Posterior cingulate gyrus (tissue), 11 donors: ENCODE measurements at places on chromosomes 3 and 15.

GRCh38 chr3:72421126-72421525 is 427.1 kb downstream of the SHQ1 start:
- DNase-seq, result no peak

GRCh38 chr3:37863949-37864822 is 2.5 kb downstream of the CTDSPL start:
- no peak for DNase-seq

DNA sequence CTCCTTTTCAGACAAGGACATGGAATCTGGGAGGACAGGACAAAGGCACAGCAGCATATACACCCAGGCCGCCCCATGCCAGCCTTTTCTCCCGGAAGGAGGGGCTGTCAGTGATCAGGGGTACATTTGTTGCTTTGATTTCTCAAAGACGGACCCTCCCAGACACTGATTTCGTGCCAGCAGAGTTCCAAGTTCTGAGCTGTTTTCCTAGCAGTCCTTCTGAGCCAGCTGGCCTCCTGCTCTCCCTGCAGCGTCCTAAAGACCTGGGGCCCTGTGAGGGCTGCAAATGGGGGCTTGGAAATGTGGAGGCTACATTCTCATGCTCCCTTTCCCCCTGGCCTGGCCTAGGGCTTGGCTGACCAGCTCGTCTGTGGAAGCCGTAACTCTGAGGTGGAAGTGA is 22.3 kb downstream of the CTSH start:
- no peak for DNase-seq

- DNase-seq, result no peak
These were observed 52.8 kb upstream of the NSMCE3 start for GRCh38 chr15:29322415-29322814.

DNA sequence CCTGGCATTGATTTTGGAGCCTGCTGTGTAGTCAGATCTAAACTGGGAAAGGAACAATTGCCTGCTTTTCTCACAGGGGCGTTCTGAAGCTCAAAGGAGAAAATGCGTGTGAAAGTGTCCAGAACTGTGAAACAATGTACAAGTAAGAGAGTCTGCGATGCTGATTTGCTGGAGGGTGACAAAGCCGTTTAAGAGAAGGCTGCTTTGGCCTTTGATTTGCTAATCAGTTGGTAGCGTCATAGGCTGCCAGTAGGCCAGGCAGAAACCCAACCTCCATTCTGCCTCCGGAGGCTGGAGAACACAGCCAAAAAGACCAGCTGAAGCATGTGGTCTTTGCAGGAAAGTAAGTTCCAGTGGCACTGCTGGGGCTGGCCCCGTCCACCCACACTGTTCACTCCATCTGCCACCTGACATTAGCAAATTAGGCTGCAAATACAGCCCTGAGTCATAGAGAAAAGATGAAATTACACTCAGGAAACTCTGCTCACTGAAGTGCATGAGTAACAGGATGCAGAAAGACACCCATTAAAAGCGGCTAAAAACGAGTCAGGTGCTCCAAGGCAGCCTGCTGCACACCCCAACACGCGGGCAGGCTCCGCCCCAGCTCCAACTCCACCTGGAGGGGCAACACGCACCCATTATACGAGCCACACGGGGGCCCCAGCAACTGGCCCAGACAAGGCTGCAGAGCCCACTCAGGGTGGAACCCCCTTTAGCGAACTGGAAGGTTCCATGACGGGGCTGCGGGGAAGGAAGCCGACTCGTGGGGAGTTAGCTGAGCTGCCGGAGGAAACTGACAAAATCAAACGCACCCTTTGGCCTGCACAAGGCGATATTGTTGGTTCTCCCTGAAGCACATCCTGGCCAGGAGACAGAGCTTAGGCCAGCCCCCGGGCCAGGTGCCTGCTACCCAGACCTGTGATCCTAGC is 31.6 kb downstream of the ZDHHC19 start:
- DNase-seq, result peak; percentile 75

DNA sequence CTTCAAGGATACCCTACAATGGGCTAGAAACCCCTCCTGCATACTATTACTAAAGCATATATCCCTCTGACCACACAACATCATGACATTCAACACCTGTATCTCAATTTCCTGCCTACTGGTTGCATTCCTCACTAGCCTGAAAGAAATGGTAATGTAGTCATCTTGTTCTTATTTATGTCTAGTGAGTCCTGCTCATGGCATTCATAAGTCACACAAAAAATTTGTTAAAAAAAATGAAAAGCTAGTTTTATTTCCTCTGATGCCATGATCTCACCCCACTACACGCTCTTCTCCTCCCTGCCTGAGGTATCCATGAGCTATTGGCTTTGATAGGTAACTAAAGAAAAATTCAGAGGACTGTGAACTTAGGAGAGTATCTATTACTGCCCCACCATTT is 284.5 kb downstream of the ZNF385D start:
- no peak for DNase-seq

DNA sequence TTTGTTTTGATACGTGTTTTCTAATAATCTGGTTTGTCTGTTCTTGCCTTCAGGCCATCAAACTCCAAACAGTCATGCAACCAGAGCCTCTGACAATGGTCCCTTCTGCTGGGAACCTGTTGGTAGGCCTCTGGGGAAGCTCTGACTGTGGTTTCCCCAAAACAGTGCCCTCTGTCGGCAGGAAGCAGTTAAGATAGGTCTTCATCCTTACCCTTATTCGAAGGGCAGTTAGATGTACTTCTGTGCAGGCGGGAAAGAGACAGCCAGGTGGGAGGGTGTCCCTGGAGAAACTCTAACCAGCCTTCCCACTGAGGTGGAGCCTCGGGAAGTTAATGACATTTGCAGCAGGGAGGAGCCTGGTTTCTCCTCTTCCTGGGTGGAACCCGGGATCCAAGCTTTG is 81.6 kb upstream of the CHMP2B start:
- no peak for DNase-seq

DNA sequence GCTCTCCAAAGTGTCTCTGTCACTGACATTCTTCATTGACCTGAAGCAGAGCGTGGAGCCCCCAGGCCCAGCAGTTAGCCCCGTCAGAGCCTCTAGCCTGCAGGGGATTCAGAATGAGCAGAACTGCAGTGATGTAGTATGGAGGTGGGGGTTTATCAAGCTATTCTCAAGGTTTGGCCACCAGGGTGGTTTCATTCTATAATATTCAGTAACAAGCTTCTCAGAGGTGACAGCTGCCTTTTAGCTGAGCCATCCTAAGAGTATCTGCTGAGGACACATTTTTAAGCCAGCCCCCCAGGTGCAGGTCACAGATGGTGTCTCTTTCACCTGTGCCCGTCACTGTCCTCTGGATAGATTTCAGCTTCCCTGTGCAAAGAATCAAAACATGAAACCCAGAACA is 31.9 kb downstream of the CMTM7 start:
- DNase-seq, result no peak

- no peak for DNase-seq
These were observed 4.4 kb downstream of the ALPK3 start for GRCh38 chr15:84821501-84822021.

- DNase-seq, result no peak
These were observed 4.0 kb downstream of the RASSF1 start for GRCh38 chr3:50336452-50337174.

DNA sequence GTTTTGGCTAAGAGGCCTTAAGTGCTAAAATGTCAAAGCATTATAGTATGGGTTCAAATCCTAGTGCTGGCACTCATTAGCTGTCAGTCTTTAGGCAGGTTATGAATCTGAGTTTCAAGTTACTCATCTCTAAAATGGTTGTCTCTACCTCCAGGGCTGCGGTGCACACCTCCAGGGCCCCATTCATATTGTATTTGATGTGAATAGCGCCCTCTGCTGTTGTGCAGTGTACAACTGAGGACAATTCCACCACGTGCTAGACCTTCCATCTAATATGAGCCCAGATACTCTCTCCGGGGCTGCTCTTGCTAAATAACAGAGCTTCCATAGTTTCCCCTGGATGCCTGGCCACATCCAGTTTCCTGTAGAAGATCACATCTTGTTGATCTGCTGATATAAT is 54.3 kb downstream of the OXNAD1 start:
- no peak for DNase-seq

DNA sequence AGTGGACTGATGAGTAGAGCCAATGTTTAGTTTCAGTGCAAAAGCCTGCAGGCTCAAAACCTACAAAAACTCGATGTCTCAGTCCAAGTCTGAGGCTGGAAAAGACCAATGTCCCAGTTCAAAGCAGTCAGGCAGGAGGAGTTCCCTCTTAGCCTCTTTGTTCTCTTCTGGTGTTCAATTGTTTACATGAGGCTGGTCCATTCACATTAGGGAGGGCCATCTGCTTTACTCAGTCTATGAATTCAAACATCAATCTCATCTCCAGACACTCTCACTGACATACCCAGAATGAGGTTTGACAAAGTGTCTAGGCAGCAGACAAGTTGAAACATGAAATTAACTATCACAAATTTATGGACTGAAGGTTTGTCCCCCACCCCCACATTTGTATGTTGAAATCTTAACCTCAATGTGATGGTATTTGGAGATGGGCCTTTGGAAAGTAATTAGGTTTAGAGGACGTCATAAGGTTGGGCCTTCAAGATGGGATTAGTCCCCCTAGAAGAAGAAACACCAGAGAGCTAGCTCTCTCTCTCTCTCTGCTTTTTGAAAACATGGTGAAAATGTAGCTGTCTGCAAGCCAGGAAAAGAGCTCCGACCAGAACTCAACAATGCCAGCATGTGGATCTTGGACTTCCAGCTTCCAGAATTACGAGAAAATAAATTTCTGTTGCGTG is 438.5 kb upstream of the RGMA start:
- DNase-seq, result no peak

DNA sequence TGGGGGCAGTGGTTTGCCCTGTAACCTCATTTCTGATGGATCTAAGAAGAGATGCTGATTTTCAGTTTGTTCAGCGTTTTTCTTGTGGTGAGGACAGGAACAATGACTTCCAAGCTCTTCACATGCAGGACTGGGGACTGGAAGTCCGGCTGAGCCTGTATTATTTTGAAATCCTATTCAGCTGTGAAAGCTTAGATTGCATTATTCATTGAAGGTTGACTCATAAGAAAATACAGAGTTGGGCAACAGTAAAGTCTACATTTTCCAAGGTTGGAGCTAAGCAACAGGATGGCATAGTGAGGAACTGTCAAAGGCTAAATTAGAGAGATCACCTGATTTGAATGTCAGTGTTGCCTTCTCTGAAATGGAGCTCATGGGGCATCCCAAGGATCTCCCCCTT is 230.9 kb upstream of the FEZF2 start:
- no peak for DNase-seq

DNA sequence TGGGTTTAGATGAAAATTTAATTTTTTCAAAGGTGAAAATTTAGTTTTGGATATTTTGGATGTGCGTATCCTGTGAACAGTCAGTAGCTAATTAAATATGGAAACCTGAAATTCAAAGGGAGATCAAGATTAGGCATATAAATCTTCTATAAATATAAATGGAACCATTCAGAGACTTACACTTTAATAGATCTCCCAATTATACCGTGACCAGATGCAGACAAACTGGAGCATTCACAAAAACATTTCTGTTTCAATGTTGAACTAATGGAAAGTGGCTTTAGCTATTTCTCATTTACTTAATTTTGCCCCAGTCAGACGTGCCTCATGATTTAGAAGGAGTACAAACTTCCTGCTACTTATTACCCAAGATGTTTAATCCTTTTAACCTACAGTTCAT is 29.1 kb upstream of the POU1F1 start:
- no peak for DNase-seq

DNA sequence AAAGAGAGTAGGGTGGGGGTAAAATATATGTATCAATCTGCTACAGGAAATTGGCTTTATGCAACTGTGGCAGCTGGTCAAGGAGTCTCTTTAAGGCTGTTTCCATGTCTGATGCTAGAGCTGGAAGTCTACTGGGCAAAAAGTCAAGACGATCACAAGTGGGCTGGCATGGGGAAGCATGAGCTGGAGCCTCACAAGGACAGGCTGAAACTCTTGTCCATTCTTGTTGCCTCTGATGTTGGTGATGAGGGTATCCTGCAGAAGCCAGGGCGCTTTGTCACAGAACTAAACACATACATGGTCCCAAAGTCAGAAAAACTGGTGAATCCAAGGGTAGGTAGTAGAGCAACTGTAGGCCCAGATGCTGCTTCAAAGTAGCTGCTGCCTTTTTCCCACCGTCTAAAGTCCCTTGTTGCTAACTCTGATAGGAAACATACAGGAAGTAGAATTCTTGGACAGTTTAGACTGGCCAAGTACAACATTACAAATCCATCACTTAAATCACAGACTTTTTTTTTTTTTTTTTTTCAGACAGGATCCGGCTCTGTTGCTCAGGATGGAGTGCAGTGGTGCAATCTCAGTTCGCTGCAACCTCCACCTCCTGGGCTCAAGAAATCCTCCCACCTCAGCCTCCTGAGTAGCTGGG is 54.2 kb downstream of the RPL39L start:
- no peak for DNase-seq

GRCh38 chr15:50210462-50211157 is 28.6 kb downstream of the SLC27A2 start:
- DNase-seq, result no peak

GRCh38 chr3:154243353-154243752 is 80.9 kb downstream of the DHX36 start:
- DNase-seq, result no peak

- DNase-seq, result no peak
These were observed 144.2 kb downstream of the GHSR start for GRCh38 chr3:172303941-172304558.

- DNase-seq, result no peak
These were observed 34.1 kb upstream of the WNT5A start for GRCh38 chr3:55521064-55521737.

GRCh38 chr3:189338366-189338765 is 166.6 kb downstream of the TPRG1 start:
- no peak for DNase-seq

- DNase-seq, result no peak
These were observed 419.2 kb downstream of the ZNF385D start for GRCh38 chr3:21331857-21332256.

GRCh38 chr3:160403796-160404470 is 4.5 kb downstream of the SMC4 start:
- no peak for DNase-seq

- DNase-seq, result no peak
These were observed 312.1 kb upstream of the CHRM5 start for GRCh38 chr15:33656168-33656567.

DNA sequence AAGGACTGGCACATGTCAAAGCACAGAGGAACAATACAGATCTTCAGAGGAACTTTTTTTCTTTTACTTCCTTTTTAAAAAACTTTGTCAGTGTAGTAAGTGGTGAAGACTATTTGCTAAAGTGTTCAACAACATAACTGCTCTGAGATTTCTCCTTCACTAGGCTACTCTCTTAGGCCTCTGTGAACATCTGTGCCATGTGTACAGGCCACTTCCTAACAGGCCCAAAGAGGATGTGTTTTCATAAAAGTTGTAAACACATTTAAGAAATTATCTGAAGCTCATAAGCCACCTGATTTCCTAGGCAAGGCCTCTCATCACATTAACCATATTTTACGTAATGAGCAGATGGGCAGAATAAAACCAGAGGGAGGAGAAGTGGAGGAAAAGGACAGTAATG is 235.4 kb downstream of the FHIT start:
- DNase-seq, result no peak
